ENCODE measurements at places on chromosomes 11 and 22. TPM values are rescaled to one million over a fixed set of nuclear protein-coding genes. Genes with fewer than 3 reads are reported as not detected.

The RTL10 gene
- polyA plus RNA-seq, result 18.2 TPM

The NFAM1 gene
- polyA plus RNA-seq, result 0.72 TPM

The MS4A1 gene
- 0.73 TPM for polyA plus RNA-seq

The SLC22A12 gene
- 5.6 TPM for polyA plus RNA-seq

The MYO18B gene
- 0.03 TPM for polyA plus RNA-seq

The OR4A16 gene
- not detected for polyA plus RNA-seq

The RBFOX2 gene
- polyA plus RNA-seq, result 130 TPM

GRCh38 chr11:95279921-95280868 lies 49.2 kb upstream of the SESN3 start:
- DNase-seq, result no peak

DNA sequence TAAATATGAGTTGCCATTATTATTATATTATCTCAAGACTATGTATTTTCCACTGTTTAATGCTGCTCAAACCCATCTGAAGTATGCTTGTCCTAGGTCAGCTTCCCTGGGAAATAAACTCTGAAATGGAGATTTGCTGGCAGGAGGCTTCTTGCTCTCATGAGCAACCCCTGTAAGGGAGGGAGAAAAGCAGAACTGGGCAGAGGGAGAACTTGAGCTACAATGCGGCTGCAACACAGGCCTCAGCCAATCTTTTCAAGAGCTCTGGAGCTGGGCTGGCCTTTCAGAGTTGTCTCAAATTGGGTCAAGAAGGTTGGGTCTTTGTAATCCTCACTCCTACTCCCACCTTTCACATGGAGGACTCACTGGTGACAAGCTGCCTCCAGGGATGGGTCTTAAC lies 412.6 kb downstream of the TENM4 start:
- no peak for DNase-seq

DNA sequence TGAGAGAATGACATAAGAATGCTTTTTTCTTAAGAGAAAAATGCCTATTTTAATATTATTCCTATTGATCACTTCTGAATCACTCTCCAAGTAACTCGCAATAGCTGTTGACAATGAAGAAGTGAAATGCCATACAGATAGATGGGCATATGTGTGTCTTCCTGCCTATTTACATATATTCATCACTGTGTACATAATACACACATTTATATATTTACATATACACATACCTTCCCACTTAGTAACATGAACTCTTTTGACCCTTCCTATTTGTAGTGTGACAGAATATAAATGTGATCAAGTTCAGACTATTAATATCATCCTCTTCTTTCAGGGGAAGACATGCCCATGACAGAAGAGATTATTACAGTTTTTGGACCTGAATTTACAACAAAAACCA lies 756.7 kb downstream of the DLG2 start:
- no peak for DNase-seq

- DNase-seq, result no peak
Observed at GRCh38 chr11:117229411-117229810, 2.5 kb downstream of the PCSK7 start.

GRCh38 chr11:132112846-132113245 lies 742.4 kb downstream of the NTM start:
- no peak for DNase-seq

- DNase-seq, result no peak
Observed at GRCh38 chr11:27582621-27583020, 76.1 kb upstream of the LIN7C start.

DNA sequence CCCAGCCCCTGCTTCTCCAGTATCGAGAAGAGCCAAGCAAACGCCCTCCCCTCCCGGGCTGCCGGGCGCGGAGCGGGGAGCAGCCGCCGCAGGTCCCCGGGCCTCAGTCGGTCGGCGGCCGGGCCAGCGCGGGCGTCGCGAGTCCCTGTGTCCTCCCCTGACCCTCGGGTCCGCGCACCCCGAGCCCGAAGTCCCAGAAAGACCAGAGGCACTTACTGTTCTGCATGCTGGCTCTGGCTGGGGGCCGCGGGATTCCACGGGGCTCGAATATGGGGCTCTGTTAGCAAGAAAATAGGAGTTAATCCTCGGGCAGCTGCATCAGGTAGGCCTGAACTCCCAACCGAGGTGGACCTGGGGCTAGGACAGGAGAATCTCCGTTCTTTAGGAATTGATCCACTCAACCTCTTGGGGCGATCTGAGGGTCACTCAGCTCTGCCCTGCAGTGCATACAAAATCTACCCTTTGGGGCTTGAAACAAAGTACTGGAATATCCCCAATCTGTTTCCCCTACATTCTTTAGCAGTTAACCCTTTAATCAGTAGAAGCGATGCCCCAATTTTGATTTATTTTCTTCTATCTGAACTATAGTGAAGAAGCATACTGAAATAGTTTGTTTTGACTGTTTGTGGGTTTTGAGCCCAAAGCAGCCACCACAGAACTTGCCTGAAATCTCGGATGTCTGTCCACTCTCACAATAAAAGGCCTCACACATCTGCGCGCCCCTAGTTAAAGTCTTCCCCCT lies 4.8 kb downstream of the PAX6 start:
- no peak for DNase-seq

DNA sequence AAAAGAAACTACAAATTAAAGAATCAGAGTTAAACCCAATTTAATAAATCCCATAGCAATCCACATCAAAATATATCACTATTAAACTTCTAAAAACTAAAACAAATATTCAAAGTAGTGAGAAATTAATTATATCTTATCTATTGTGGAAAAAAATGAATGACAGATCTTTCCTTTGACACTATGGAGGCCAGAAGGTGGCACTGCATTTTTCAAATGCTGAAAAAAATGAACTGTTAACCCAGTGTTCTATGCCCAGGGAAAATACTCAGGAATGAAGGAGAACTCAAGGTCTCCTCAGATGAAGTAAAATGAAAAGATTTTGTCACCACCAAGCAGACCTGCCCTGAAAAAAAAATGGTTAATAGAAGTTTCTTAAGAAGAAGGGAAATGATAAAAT lies 27.7 kb downstream of the TYR start:
- no peak for DNase-seq

GRCh38 chr11:2325719-2326118 lies 23.9 kb downstream of the TSPAN32 start:
- DNase-seq, result no peak

DNA sequence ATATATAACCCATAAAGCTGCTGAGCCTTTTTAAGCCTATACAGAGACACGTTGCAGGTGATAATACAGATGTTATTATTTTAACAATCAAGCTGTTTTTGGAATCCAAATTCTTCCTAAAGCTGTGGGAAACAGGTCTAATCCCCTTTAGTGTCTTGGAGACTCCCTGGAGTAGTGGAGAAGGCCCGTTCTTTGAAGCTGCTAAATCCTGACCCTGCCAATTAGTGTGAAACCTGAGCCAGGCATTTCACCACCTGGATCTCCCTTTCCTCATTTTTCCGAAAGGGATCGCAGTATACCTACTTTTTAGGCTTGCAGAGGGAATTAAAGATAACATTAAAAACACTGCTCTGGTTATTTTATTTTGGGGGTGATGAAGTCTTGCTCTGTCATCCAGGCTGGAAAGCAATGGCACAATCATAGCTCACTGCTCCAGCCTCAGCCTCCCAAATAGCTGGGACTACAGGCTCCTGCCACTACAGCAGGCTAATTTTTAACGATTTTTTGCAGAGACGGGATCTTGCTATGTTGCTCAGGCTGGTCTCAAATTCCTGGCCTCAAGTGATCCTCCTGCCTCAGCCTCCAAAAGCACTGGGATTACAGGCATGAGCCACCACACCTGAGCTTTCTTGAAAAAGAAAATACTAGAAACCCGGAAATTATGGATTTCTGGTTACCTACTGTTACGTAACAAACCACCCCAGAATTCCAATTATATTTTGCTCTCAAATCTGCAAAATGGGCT lies 1.7 kb upstream of the EIF4ENIF1 start:
- DNase-seq, result no peak

- no peak for DNase-seq
Observed at GRCh38 chr22:45338795-45339194, 29.1 kb downstream of the FAM118A start.

Data from left renal cortex interstitium (tissue), 4 donors.